ENCODE measurements at places on chromosomes 7 and 10.
A peak's percentile ranks its signal among the peaks of the same experiment; 100 is the strongest.

DNA sequence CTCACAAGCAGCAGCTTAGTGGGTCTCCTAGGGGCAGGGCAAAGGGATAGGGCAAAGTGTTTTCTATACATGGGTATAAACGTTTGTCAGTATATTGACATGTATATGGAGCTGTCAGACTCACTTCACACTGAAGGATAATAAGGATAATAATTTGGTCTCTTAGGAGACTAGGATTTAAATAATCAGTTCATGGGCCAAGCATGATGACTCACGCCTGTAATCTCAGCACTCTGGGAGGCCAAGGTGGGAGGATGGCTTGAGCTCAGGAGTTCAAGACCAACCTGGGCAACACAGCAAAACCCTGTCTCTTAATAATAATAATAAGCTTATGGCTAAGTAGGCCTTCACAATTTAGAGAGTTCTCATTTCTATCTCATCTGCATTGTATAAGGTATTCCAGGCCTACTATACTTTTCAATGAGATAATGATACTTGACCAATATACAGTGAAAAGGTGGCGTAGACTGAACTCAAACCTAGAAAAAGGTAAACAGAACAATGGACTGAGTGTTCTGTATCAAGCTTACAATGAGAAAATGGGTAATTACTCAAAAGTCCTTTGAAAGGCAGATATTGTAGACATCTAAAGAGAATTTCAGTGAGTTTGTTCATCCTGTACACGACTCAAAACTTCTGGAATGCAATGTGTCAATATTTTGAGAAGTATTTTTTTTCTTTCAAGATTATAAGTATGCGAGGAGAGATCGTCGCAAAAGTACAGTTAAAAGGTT lies 7.0 kb downstream of the GSAP start:
- no peak overlapping the region for H3K27ac ChIP-seq
- H3K4me1 ChIP-seq, result peaks cover 59% of the 10 kb centered on the region
- no peaks in the 10 kb centered on the region for H3K36me3 ChIP-seq
- no peak for DNase-seq
- no peaks in the 10 kb centered on the region for H3K27me3 ChIP-seq
- H3K4me3 ChIP-seq, result no peak overlapping the region

GRCh38 chr7:141673346-141673745 lies 28.6 kb downstream of the DENND11 start:
- H3K4me1 ChIP-seq, result peaks cover 3% of the 10 kb centered on the region
- peaks cover 5% of the 10 kb centered on the region for H3K36me3 ChIP-seq
- H3K4me3 ChIP-seq, result no peak overlapping the region
- no peak for DNase-seq
- no peak overlapping the region for H3K27ac ChIP-seq

DNA sequence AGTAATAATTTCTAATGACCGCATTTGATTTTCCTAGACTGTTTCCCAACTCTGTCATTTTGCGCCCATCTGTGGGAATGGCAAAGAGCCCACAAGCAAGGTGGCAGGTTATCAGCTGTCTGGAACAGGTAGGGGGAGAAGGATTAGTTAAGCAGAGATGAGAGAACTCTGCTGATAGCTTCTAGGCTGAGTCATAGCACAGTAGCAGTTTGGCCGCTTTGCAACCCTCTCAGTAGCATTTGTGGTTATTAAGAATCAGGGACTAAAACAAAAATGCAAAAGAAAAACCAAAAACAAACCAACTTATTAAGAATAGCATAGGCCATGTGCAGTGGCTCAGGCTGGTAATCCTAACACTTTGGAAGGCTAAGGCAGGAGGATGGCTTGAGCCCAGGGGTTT lies 602.7 kb upstream of the SORCS1 start:
- H3K36me3 ChIP-seq, result no peaks in the 10 kb centered on the region
- no peak for DNase-seq
- no peak overlapping the region for H3K4me3 ChIP-seq

- no peaks in the 10 kb centered on the region for H3K36me3 ChIP-seq
- DNase-seq, result no peak
- H3K4me3 ChIP-seq, result no peak overlapping the region
- H3K27ac ChIP-seq, result no peak overlapping the region
Observed at GRCh38 chr7:81367326-81367931, 402.4 kb downstream of the HGF start.

DNA sequence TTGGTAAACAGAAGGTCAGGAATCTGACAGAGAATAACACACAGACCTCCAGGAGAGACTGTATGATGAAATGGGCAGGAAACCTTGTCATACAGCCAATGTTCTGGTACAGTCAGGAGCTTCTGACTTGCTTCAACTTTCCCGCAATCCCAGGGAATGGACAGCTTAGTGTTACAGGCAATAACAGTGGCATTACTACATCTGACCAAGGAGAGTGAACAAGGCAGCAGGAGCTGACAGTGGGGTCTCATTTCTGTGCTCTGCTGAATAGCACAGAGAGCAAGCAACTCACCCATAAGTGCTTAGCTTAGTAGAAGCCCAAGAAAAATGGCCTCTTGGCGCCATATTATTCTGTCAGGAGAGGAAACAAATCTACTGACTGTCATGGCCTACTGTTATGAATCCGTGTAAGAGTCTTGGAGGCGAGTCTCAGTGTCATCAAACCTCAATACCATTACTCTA lies 186.2 kb upstream of the MTPN start:
- DNase-seq, result no peak
- H3K27me3 ChIP-seq, result no peaks in the 10 kb centered on the region
- no peak overlapping the region for H3K4me3 ChIP-seq
- H3K4me1 ChIP-seq, result no peaks in the 10 kb centered on the region

GRCh38 chr7:144671429-144671828 lies 164.4 kb downstream of the TPK1 start:
- DNase-seq, result no peak
- no peaks in the 10 kb centered on the region for H3K27me3 ChIP-seq
- H3K4me3 ChIP-seq, result no peak overlapping the region

DNA sequence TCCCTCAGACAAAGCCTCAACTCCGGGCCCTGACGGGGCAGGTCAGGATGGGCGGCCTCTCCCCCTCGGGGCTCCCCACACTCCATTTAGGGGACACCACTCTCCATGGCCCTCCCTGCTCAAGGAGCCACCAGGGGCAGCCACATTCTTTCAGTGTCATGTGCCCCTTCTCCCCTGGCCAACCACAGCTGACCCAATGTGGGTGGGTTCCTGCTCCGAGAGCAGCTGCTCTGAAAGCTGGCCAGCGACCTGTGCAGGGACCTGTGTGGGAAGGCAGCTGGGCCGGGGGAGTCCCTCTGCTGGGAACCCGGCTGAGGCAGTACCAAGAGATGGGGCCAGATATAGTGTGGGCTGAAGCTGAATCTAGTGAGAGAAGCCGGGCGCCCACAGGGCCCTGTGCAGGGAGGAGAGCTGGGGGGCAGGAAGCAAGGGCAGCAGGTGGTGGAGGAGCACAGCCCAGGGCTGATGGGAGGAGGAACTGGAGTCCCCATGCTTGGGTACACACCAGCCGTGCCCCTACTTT lies 40.6 kb upstream of the NPFFR1 start:
- no peaks in the 10 kb centered on the region for H3K36me3 ChIP-seq
- H3K4me3 ChIP-seq, result peak overlapping the region; percentile 22
- peaks cover 40% of the 10 kb centered on the region for H3K4me1 ChIP-seq
- peak; percentile 19 for DNase-seq

DNA sequence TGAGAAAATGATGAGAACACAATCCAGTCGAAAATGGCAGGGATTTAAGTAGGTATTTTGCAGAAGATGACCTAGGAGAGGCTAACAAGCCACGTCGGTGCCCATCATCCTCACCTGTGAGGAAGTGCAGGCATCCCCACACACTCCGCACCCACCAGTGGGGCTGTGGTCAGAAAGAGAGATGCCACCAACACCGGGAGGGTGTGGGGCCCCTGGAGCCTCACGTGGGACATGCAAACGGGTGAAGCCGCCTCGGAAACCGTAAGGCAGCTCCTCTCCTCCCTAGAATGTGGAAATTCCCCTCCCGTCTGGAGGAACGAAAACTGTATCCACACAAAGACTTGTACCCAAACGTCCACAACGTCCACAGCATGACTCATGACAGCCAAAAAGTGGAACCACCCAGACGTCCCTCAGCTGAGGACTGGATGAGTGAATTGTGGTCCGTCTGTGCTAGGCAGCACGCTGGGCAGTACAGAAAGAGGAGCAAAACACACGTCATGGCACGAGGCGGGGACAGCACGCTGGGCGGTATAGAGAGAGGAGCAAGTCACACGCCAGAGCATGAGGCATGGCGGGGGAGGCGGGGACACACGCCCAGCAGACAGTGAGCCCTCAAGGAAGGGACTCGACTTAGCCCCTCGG lies 246.0 kb downstream of the ELFN1 start:
- H3K4me3 ChIP-seq, result no peak overlapping the region
- H3K4me1 ChIP-seq, result peaks cover 29% of the 10 kb centered on the region
- no peaks in the 10 kb centered on the region for H3K27me3 ChIP-seq
- no peak for DNase-seq
- H3K36me3 ChIP-seq, result no peaks in the 10 kb centered on the region

All from naive B cell (primary cell).